ENCODE measurements at places on chromosomes 4 and X. TPM values are rescaled to one million over a fixed set of nuclear protein-coding genes. Genes with fewer than 3 reads are reported as not detected.

The IL2RG gene
- not detected for total RNA-seq

The MTMR8 gene
- total RNA-seq: not detected

The SYN1 gene
- 13.9 TPM for total RNA-seq

The RAB41 gene
- not detected for total RNA-seq

The CXCL5 gene
- total RNA-seq: 3.6 TPM

The CSAG1 gene
- total RNA-seq: not detected

The DIPK2B gene
- total RNA-seq: 3.2 TPM

The MTTP gene
- total RNA-seq: not detected

The ASB12 gene
- total RNA-seq: not detected

The LIAS gene
- total RNA-seq: 4.9 TPM

The SEPTIN6 gene
- total RNA-seq: 25.6 TPM

The CDKL2 gene
- total RNA-seq: 0.18 TPM

The MAP7D2 gene
- total RNA-seq: 1.1 TPM

The FGB gene
- not detected for total RNA-seq

The BTC gene
- not detected for total RNA-seq

The TENM3 gene
- 0.81 TPM for total RNA-seq

The CXCL1 gene
- total RNA-seq: 191 TPM

The PSAPL1 gene
- under 0.01 TPM for total RNA-seq

The TRIM2 gene
- total RNA-seq: 18.0 TPM

The PDS5A gene
- 37.7 TPM for total RNA-seq

The UGT8 gene
- total RNA-seq: not detected

The SHROOM2 gene
- 0.49 TPM for total RNA-seq

The MAGEB10 gene
- not detected for total RNA-seq

The GLRA3 gene
- total RNA-seq: not detected

The SORCS2 gene
- total RNA-seq: 0.16 TPM

The PCSK1N gene
- 1.4 TPM for total RNA-seq

The SLC34A2 gene
- total RNA-seq: not detected

The NHSL2 gene
- total RNA-seq: 0.81 TPM

The P2RY8 gene
- not detected for total RNA-seq
